ENCODE measurements at places on chromosomes 4 and X. TPM values are rescaled to one million over a fixed set of nuclear protein-coding genes. Genes with fewer than 3 reads are reported as not detected.

The TRMT2B gene
- 12.5 TPM for total RNA-seq

The RTL3 gene
- not detected for total RNA-seq

GRCh38 chrX:39721566-39722279 is 376.0 kb downstream of the BCOR start:
- DNase-seq, result no peak

GRCh38 chr4:9825049-9825448 is 43.6 kb downstream of the DRD5 start:
- DNase-seq, result no peak

GRCh38 chr4:26611885-26612284 is 28.0 kb downstream of the TBC1D19 start:
- no peak for DNase-seq

- no peak for DNase-seq
These were observed 855 bp upstream of the DHRSX start for GRCh38 chrX:2501559-2502102.

- no peak for DNase-seq
These were observed 245.2 kb upstream of the SMIM31 start for GRCh38 chr4:164508771-164509170.
